Activated T-helper 17 cell treated with anti-CD3 and anti-CD28 coated beads, Interleukin-2, amount 50 U/mL, for 72 hours (primary cell): ENCODE measurements at places on chromosomes 16 and 17. TPM values are rescaled to one million over a fixed set of nuclear protein-coding genes. Genes with fewer than 3 reads are reported as not detected.

Gene CMTM2
- total RNA-seq = 0.78 TPM

Gene BCL6B
- total RNA-seq = 0.50 TPM

GRCh38 chr16:17836868-17837602 lies 366.3 kb upstream of the XYLT1 start:
- peak; percentile 72 for ATAC-seq

Gene CNTD1
- not detected for total RNA-seq

Gene NACA2
- total RNA-seq = not detected

DNA sequence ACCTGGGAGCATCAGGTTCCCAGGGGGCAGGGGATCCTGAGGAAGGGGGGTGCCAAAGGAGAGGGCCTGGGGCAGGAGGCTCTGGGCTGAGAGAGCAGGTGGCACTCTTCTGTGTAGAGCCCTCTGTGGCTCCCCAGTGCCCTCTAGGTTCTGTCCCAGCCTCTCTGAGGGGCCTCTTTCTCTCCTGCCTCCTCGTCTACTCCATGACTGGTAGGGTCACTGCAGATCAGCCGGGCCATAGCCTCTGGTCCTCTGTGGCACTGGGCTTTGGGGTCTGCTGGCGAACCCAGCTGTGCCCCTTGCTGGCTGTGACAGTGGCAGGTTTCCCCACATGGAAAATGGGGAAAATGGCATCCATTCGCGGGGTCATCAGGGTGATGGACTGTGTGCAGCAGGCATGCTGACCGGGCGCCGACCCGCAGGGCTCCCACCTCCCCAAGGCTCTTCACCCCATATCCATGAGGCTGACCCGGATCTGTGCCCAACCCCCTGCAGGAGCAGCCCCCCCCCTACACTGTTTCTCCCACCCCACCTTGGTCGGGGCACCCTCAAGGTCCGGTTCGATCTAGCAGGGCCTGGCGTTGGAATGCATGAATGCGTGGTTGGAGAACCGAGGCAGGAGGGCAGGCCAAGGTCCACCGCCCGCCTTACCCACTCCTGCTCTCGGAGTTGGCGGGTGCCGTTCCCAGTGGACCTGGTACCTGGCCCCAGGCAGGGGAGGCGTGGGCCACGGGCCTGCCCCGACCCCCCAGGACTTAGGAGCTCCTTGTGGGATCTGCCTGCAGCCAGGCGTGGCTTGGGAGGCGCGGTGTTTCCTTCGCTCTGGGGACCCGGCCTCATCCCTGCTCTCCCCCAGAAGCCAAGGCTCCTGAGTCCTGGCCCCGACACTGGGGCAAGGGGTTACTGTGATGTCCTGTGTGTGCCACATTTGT lies 6.5 kb downstream of the GLIS2 start:
- ATAC-seq = no peak

- no peak for ATAC-seq
Observed at GRCh38 chr17:13576661-13577526, 24.8 kb downstream of the HS3ST3A1 start.

GRCh38 chr16:74641969-74642368 lies 24.7 kb downstream of the RFWD3 start:
- ATAC-seq = no peak

Gene IGF2BP1
- not detected for total RNA-seq

DNA sequence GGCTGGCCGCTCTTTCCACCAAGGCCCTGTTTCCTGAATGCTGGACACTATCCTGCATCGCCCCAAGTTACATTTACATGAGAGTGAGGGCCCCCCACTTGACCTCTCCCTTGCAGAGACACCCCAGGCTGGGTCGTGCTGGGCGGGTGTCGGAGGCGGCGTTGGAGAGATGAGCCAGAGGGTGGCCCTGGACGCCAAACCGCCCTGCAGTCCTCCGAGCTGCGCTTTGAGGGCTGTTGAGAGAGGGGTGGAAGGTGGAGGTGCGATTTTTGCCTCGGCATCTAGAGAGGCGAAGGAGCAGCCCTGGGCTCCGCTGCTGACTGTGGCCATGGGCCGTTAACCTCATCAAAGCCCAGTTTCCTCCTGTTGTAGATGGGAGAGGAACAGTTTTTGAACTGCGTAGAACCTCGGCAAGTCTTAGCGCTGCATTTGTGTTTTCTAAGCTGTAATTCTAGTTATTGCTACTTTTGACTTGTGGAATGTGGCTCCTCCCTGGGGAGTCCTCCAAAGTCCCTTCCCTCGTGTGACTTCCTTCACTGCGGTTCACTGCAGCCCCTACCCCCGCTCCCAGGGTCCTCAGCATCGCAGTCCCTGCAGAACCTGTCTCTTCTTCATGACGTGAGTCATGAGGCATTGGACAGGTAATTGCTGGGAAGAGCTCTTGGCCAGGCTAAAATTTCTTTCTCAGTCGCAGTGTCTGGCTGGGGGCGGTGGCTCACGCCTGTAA lies 986 bp upstream of the ELOB start:
- peak; percentile 29 for ATAC-seq

Gene RNFT1
- total RNA-seq = 40.1 TPM

Gene HID1
- total RNA-seq = 1.2 TPM

Gene TMEM114
- not detected for total RNA-seq

- peak; percentile 63 for ATAC-seq
Observed at GRCh38 chr17:29145289-29146073, 34.7 kb downstream of the MYO18A start.

- ATAC-seq = no peak
Observed at GRCh38 chr17:77163511-77164280, 22.9 kb downstream of the SEC14L1 start.

DNA sequence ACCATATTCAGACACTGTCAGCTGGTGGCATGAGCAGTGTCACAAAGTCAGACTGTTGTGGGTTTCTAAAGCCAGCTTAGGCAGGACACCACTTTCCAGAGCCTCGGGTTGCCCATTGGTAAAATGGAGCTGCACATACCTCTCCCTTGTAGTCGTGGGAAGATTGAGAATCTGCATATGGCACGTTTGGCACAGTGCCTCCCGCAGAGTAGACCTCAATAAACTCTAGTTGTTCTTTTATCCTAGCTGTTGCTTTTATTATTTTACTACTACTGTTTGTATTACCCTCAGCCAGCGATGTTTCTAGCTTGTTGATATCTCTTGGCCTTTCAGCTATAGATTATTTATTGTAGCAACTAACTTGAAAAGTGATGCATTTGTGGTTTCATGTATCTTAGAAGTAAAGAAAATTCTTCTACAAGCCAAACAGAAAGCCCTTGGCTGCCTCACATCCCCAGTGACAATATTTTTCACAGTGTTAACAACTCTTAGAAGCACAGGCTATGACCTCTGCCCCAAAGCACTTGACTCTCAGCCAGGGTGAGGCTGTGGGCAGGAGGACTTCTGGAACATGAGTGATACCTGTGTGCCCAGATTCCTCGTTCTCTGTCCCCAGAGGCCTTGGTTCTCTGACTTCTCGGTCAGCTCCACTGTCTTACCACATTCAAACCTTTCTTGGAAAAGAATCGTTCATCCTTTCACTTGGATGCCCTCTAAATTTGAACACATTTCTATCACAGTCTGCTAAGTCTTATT lies 351.6 kb downstream of the SNX29 start:
- no peak for ATAC-seq

DNA sequence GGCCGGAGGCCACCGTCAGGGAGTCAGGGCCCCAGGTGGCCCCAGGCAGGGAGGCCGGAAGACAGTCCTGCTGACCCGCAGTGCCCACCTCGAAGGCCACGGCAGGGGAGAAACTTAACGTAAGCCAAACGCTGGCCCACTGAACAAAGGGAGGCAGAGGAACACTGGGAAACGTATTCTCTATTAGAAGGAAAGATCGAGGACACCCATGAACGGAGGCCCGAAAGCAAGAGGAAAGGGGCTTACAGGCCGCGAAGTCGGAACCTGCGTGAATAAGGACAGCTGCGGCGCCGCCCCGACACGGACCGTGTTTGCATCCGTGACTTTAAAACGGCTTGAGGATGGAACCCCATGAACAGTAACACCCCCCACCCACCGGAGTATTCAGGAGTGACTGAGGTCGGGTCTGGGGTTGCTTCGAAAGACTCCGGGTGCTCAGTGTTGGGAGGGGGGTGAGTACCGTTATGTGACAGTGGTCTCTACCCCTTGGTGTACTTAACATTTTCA lies 102.4 kb upstream of the METRNL start:
- ATAC-seq = no peak
